Femur (tissue), 1 donor: ENCODE measurements at places on chromosomes 6 and 20.
A peak's percentile ranks its signal among the peaks of the same experiment; 100 is the strongest.

- no peak for DNase-seq
Measured at GRCh38 chr20:61982191-61982950, 83.3 kb downstream of the TAF4 start.

DNA sequence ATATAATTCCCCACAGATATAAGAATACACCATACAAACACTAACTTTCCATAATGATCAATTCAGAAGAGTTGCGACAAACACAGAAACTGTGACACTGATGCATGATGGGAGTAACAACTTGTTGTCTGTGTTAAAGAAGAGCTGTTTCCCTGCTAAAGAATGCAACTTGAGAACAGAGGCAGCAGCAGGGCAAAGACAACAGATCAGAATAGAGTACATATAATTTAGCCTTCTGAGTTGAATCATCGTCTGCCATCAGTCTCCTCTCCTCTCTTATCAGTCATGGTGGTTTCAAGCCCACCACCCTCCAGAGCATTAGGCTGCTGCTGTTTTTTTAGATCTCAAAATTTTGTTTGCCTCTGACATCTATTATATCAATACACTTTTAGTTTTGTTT is 280.4 kb downstream of the UBE3D start:
- DNase-seq, result no peak

DNA sequence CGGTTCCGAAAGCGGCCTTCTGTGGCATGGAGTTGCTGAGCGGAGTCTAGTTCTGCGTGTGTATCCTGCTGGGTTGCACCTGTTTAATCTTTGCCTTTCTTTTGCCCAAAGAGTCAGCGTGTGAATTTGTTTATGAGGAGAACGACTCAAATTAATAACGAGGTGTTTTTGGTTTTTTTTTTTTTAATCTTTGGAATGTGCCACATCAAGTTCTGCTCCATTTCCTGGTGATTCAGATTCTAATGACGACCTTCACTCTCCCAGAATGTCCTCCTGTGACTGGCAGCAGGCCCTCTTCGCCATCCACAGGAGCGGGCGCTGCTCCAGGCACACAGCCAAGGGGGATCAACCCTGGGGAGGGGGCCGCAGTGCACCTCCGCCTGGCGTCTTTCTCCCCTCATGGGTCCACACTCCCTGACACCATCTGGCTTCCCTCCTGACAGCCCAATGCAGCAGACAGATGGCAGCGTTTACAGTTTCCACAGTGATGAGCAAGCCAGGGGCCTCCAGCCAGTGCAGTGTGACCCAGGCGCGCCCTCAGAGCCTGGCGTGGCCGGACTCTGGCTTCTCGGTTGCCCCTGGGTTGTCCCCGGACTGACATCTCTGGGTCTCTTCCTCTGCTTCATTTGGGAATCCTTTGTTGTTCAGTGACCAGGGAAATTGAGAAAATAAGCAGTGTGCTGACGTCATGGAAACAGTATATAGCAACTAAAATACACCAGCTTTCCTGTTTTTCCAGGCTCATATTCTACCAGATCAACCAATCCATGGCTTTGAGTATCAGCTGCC is 27.5 kb upstream of the AFDN start:
- DNase-seq, result peak; percentile 56

DNA sequence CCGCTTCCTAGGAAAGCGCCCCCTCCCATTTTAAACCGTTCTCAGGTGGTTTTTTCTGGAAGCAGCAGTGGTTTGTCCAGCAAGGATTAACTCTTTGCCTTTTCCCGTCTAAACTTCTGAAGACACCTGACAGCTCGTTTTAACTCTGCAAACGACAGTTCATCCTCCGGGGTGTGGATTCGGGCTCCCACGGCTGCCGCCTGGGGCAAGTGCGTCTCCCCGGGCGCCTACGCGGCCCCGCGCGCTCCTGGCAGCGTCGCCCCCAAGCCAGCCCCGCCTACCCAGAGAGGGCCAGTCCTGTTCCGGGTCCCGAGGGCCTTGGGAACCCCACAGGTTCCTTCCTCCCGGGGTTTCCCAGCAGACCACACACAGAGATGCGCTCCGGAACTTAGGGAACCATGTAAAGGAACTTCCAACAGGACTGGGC is 54.4 kb downstream of the PRR18 start:
- no peak for DNase-seq

DNA sequence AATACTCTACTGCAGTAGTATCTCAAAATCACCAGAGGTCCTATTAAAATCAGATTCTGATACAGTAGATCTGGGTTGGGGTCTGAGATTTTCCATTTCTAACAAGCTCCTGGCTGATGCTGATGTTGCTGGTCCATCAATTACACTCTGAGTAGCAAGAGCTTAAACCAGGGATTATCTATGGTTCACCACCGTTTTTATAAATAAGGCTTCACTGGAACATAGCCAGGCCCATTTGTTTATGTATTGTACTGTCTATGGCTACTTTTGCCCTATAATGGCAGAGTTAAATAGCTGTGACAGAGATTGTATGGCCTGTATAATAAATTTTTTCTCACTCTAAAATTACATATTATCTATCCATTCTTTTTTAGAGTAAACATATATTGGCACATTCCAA is 53.0 kb downstream of the NUDT3 start:
- DNase-seq, result no peak

DNA sequence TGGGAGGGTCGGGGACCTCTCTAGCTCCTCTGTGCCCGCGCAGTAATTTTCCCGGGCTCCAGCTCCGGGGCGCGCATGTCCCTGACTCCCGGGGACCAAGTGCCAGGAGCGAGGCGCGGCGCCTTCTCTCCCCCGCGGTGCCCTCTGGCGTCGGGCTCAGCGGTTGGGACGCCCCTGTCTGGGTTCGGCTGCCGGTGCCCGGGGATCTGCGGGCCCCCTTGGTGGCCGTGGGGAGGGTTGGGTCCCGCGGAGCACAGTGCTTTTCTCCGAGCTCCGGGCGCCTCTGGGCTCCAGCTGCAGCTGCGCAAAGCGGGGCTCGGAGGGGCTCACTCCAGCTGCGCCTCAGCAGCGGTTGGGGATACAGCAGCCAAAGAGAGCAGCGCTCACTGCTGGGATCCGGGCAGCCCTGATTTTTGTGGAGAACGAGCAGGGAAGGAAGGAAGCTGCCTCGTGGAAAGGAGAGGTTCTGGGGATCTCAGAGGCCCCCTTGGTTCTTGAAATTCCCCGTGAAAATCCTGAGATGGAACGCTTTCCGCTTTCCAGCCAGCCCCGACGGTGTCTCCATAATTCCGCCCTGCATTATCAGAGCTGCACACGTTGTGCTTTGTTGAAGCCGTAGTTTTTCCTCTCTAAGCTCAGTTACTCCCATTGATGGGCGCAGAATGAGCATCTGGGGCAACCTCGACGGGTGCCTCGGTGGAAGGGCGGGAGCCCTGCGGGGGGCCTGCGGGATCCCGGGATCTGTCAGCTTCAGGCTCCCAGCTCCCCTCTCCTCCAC is 861 bp downstream of the PPP1R14C start:
- DNase-seq, result no peak

- DNase-seq, result no peak
Measured at GRCh38 chr6:151962246-151962846, 154.9 kb downstream of the ESR1 start.

DNA sequence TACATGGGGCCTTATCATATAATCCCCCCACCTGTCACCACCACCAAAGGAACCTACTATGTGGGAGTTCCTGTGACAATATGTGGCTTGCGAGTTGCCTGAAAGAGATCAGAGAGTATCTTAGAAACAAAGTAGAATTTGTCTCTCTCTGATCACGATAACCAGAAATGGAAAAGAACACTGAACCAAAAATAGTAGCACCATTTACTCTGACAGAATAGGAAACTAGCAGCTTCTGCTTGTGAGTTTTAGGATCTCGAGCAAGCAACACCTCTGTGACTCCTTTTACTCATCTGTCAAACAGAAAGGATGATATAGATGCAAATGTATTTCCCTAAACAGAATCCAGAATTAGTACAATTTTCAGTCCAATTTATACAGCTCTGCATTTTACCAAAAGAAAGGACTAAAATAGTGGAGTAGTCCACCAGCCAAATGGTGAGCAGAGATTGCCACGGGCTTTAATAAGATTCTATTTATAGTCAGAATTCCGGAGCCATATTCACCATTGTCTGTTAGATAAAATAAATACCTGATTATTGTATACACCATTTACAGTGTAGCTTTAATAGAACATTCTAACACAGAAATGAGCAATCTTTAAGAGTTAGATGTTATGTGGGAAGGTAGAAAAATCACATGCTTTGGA is 19.9 kb upstream of the STMND1 start:
- DNase-seq, result no peak

GRCh38 chr6:56890683-56891429 is 64.1 kb upstream of the BEND6 start:
- no peak for DNase-seq

GRCh38 chr20:19768325-19768842 is 10.3 kb downstream of the RIN2 start:
- DNase-seq, result no peak

- no peak for DNase-seq
Measured at GRCh38 chr6:167472148-167472547, 147.3 kb downstream of the TTLL2 start.

DNA sequence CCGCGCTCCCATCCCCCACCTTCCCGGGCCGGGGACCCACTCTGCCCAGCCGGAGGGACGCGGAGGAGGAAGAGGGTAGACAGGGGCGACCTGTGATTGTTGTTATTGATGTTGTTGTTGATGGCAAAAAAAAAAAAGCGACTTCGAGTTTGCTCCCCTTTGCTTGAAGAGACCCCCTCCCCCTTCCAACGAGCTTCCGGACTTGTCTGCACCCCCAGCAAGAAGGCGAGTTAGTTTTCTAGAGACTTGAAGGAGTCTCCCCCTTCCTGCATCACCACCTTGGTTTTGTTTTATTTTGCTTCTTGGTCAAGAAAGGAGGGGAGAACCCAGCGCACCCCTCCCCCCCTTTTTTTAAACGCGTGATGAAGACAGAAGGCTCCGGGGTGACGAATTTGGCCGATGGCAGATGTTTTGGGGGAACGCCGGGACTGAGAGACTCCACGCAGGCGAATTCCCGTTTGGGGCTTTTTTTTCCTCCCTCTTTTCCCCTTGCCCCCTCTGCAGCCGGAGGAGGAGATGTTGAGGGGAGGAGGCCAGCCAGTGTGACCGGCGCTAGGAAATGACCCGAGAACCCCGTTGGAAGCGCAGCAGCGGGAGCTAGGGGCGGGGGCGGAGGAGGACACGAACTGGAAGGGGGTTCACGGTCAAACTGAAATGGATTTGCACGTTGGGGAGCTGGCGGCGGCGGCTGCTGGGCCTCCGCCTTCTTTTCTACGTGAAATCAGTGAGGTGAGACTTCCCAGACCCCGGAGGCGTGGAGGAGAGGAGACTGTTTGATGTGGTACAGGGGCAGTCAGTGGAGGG is 2.8 kb downstream of the SOX4 start:
- DNase-seq, result peak; percentile 79

GRCh38 chr20:5189917-5190316 is 63.1 kb downstream of the CDS2 start:
- no peak for DNase-seq

- no peak for DNase-seq
Measured at GRCh38 chr20:30489614-30490003, 767.9 kb upstream of the DEFB115 start.

DNA sequence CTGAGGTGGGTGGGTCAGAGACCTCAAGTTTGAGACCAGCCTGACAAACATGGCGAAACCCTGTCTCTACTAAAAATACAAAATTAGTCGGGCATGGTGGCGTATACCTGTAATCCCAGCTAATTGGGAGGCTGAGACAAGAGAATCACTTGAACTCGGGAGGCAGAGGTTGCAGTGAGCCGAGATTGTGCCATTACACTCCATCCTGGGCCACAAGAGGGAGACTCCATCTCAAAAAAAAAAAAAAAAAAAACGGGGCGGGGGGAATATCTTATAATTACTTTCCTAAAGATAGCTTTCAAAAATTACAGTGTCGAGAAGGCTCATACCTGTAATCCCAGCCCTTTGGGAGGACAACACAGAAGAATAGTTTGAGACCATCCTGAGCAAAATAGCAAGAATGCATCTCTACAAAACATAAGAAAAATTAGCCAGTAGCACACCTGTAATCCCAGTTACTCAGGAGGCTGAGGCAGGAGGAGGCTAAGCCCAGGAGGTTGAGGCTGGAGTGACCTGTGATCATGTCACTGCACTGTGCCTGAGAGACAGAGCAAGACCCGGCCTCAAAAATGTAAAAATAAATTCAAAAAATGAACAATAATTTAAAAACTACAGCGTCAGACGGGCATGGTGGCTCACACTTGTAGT is 25.8 kb downstream of the CBFA2T2 start:
- no peak for DNase-seq

GRCh38 chr20:51100617-51101016 is 77.7 kb upstream of the KCNG1 start:
- DNase-seq, result no peak

DNA sequence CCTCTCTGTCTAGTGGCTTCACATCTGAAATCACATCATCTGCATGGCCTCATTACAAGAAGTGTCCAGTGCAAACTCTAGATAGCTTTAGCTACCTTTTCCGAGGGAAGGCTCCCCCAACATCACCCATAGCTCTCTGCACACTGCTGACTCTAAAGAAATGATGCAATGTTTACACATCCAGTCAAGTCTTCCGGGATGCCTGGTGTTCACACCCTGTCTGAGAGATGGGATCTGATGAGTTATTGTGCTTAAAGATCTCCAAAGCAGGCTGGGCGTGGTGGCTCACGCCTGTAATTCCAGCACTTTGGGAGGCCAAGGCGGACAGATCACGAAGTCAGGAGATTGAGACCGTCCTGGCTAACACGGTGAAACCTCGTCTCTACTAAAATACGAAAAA is 404.6 kb upstream of the IRAK1BP1 start:
- DNase-seq, result no peak

DNA sequence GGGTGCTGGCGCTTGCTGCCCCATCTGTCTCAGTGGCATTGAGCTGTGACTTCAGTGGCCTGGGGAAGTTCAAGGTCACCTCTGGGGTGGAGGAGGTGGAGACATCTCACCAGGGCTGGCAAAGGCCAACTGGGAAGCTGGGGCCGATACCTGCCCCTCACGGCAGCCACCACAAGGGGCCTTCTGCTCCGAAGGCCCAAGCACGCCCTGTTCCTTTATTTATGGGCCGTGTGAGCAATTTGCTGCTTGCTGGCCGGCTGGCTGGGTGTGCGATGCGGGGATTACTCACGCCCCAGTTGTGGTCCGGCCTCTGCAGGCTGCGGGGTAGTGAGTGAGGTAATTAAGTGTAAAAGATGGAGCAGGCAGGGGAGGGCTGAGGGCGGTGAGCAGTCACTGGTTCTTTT is 13.2 kb upstream of the SCRT2 start:
- no peak for DNase-seq

GRCh38 chr6:38460186-38460585 is 179.5 kb downstream of the BTBD9 start:
- DNase-seq, result no peak

DNA sequence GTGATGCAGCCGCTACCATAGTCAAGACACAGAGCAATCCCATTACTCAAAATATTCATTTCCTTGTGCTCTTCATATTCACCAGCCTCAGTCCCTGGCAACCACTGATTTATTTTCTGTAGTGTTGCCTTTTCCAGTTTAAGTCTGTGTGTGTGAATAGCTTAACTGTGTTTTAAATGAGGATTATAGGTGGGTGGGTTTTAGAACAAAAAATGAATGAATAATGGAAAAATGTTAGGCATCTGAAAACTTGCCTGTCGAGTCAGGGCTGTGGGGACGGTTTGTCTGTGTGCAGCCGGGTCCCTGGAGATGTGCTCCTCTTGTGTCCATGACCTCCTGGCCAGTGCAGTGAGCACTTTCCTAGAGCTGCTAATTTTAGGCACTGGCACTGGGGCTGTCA is 27.1 kb downstream of the BANF2 start:
- DNase-seq, result no peak
